ENCODE measurements at places on chromosomes 11 and 22.

- H3K36me3 ChIP-seq, result no peaks in the 10 kb centered on the region
- no peak overlapping the region for H3K27ac ChIP-seq
- no peaks in the 10 kb centered on the region for H3K27me3 ChIP-seq
- no peak for DNase-seq
- H3K4me3 ChIP-seq, result no peak overlapping the region
These were observed 73.0 kb downstream of the CYB5R2 start for GRCh38 chr11:7600205-7600775.

- no peak overlapping the region for H3K4me3 ChIP-seq
- no peak overlapping the region for H3K27ac ChIP-seq
- H3K27me3 ChIP-seq, result no peaks in the 10 kb centered on the region
- no peak for DNase-seq
- no peaks in the 10 kb centered on the region for H3K36me3 ChIP-seq
These were observed 30.9 kb upstream of the LRRC32 start for GRCh38 chr11:76701294-76702040.

GRCh38 chr11:122337241-122337640 is 221.2 kb upstream of the BLID start:
- DNase-seq, result no peak
- no peaks in the 10 kb centered on the region for H3K4me1 ChIP-seq
- no peaks in the 10 kb centered on the region for H3K27me3 ChIP-seq
- H3K27ac ChIP-seq, result no peak overlapping the region
- no peak overlapping the region for H3K4me3 ChIP-seq
- H3K36me3 ChIP-seq, result no peaks in the 10 kb centered on the region

- DNase-seq, result no peak
- H3K36me3 ChIP-seq, result no peaks in the 10 kb centered on the region
- no peak overlapping the region for H3K27ac ChIP-seq
- no peak overlapping the region for H3K4me3 ChIP-seq
These were observed 8.7 kb upstream of the SLC5A12 start for GRCh38 chr11:26730414-26731083.

GRCh38 chr11:12169822-12170221 is 59.4 kb downstream of the MICAL2 start:
- DNase-seq, result no peak
- H3K36me3 ChIP-seq, result no peaks in the 10 kb centered on the region
- no peak overlapping the region for H3K27ac ChIP-seq
- no peaks in the 10 kb centered on the region for H3K4me1 ChIP-seq

GRCh38 chr11:70002433-70002832 is 75.7 kb upstream of the ANO1 start:
- H3K36me3 ChIP-seq, result no peaks in the 10 kb centered on the region
- DNase-seq, result no peak
- H3K4me1 ChIP-seq, result peaks cover 2% of the 10 kb centered on the region

GRCh38 chr11:33463059-33463458 is 205.9 kb downstream of the HIPK3 start:
- no peak overlapping the region for H3K4me3 ChIP-seq
- H3K36me3 ChIP-seq, result no peaks in the 10 kb centered on the region
- DNase-seq, result no peak
- no peak overlapping the region for H3K27ac ChIP-seq

- no peaks in the 10 kb centered on the region for H3K36me3 ChIP-seq
- H3K27ac ChIP-seq, result no peak overlapping the region
- DNase-seq, result no peak
- H3K4me3 ChIP-seq, result no peak overlapping the region
- H3K27me3 ChIP-seq, result no peaks in the 10 kb centered on the region
- H3K4me1 ChIP-seq, result peaks cover 21% of the 10 kb centered on the region
These were observed 6.7 kb upstream of the AHNAK start for GRCh38 chr11:62553080-62553838.

DNA sequence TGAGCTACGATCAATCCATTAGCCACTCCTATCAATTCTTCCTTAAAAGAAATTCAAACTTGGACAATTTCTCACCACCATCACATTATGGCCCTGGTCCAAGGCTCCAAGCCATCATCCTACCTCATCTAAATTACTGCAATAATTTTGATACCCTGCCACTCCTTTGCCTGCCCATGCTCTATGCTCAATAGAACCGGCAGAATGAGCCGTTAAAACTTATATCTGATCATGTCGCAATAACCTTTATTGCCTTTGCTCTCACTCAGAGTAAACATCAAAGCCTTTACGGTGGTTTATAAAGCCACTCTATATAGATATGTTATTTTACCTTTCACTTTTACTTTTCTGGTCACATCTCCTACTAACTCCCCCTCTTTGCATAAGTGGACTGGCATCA is 2392.1 kb upstream of the RAG2 start:
- H3K36me3 ChIP-seq, result no peaks in the 10 kb centered on the region
- H3K4me3 ChIP-seq, result no peak overlapping the region
- H3K27ac ChIP-seq, result no peak overlapping the region
- H3K27me3 ChIP-seq, result no peaks in the 10 kb centered on the region

DNA sequence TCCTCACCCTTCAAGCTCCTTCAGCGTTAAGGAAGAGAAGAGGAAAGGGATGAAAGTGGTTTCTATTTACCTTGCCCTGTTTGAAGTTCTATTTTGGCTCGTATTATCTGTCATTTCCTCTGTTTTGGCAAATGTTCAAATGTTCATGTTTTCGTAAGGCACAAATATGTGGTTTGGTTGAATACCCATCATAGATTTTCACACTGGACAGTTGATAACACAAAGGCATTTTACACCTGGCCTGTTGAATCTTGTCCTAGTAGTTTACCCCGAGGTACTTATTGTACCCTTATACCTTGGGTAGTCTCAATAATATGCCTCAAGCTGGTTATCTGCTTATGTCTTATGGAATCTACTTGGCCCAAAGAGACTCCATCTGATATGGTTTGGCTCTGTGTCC is 706.9 kb downstream of the METTL15 start:
- H3K4me1 ChIP-seq, result no peaks in the 10 kb centered on the region
- no peak for DNase-seq
- H3K27me3 ChIP-seq, result no peaks in the 10 kb centered on the region
- no peak overlapping the region for H3K4me3 ChIP-seq

DNA sequence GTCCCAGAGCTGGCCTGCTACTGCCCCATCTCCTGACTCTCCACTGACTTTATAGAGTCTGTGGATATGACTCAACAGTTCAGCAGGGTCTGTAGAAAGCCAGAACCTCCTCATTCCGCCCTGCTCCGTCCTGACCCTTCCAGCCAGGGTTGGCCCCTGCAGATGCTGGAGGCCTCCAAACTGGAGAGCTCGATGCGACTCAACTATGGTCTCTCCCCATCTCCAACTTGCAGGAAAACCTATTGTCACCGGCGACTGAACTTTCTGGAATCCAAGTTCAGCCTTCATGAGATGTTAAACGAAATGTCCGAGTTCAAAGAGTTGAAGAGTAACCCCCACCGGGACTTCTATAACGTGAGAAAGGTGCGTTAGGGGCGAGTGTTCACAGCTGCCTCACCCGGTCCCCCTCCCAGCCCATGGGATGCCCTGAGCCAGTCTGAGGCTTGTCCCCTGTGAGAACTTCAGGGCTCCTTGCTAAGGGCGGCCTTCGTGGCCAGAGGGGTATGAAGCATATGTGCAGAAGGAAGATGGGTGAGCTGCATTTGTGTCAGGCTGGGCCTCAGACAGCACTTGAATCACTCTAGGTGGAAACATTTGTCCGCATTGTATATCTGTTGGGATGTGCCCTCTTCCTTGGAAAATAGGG is 32.1 kb downstream of the AMPD3 start:
- H3K4me1 ChIP-seq, result no peaks in the 10 kb centered on the region
- no peaks in the 10 kb centered on the region for H3K36me3 ChIP-seq
- no peak overlapping the region for H3K4me3 ChIP-seq
- no peak for DNase-seq
- H3K27ac ChIP-seq, result no peak overlapping the region

DNA sequence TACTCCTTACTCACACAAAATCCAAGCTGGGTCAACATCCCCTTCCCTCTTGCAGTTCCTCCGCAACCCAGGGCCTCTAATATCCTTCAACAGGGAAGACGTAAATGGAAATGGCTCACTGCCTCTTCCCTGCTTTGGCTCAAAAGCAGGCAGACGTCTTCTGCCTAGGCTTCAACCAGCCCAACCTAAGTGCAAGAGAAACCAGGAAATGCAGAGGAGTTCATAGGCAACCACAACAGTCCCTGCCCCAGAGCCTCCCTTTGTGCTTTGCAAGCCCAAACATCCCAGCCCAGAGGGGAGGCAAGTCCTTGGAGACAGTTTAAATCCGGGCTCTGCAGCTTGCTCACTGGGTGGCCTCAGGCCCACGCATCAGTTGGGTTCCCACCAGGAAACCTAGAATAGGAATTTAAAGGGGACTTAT is 33.3 kb downstream of the CD6 start:
- no peak overlapping the region for H3K4me3 ChIP-seq
- DNase-seq, result no peak
- H3K27ac ChIP-seq, result no peak overlapping the region
- no peaks in the 10 kb centered on the region for H3K36me3 ChIP-seq

- no peaks in the 10 kb centered on the region for H3K4me1 ChIP-seq
- no peaks in the 10 kb centered on the region for H3K27me3 ChIP-seq
- no peak overlapping the region for H3K27ac ChIP-seq
- H3K36me3 ChIP-seq, result peaks cover 7% of the 10 kb centered on the region
These were observed 653 bp downstream of the PCSK7 start for GRCh38 chr11:117230999-117231841.

- no peak for DNase-seq
- H3K36me3 ChIP-seq, result no peaks in the 10 kb centered on the region
- no peaks in the 10 kb centered on the region for H3K27me3 ChIP-seq
- H3K27ac ChIP-seq, result no peak overlapping the region
- no peaks in the 10 kb centered on the region for H3K4me1 ChIP-seq
- H3K4me3 ChIP-seq, result no peak overlapping the region
These were observed 28.1 kb upstream of the OLFML1 start for GRCh38 chr11:7457211-7457610.

DNA sequence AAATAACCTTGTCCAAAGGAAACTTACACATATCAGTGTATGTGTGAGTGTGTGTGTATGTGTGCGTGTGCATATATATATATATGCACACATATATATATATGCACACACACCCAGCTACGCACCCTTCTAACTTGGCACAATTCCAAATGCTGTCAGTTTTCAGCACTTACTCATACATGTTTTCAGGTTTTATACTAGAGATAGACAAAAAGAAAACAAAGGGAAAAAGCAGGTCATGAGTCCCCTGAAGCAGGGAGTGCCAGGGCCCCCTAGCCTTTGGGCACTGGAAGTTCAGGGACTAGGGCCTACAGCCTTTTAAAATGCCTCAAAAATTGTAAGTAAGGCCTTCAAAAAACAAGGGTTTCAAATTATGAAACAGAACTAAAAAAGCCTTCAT is 265.4 kb downstream of the CADM1 start:
- no peaks in the 10 kb centered on the region for H3K36me3 ChIP-seq
- no peaks in the 10 kb centered on the region for H3K27me3 ChIP-seq
- no peak overlapping the region for H3K4me3 ChIP-seq
- no peak overlapping the region for H3K27ac ChIP-seq
- H3K4me1 ChIP-seq, result no peaks in the 10 kb centered on the region

- H3K4me1 ChIP-seq, result peaks cover 3% of the 10 kb centered on the region
- no peak overlapping the region for H3K4me3 ChIP-seq
- DNase-seq, result no peak
- no peaks in the 10 kb centered on the region for H3K27me3 ChIP-seq
- H3K36me3 ChIP-seq, result peaks cover 11% of the 10 kb centered on the region
- H3K27ac ChIP-seq, result no peak overlapping the region
These were observed 144.1 kb downstream of the SHANK2 start for GRCh38 chr11:71108013-71108865.

DNA sequence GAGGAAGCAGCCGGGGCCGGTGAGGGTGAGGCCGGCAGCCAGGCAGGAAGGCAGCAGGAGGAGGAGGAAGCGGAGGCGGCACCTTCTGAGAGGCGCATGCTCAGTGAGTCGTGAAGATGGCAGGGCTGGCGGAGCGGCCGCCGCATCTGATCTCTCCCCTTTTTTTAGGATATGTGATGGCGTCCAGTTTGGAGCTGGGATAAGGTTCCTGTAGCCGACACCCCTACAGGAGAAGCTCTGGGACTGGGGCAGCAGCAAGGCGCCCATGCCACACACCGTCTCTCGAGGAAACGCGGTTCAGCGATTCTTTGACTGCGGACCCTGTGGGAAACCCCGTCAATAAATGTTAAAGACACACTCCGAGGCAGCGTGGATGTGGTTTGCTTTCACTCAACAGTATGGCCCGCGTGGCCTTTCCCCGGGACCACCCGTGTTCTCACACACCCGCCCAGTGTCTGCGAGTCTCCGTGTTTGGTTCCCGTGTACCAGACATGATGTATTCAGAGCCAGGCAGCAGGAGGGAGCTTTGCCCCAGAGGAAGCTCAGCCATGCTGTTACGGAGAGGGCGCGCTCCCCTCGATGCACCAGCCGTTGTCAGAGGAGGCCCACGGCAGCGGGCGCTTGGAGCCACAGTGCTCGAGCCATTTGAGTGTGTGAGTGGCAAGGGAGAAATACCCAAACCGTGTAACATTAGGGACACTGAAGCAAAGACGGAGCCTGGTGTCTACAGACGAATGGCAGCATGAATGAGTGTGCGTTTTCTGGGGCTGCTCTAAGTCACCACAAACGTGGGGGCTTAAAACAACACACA is 27.7 kb upstream of the PARVB start:
- H3K4me3 ChIP-seq, result no peak overlapping the region
- no peaks in the 10 kb centered on the region for H3K4me1 ChIP-seq
- H3K27ac ChIP-seq, result no peak overlapping the region
- peaks cover 22% of the 10 kb centered on the region for H3K36me3 ChIP-seq

- peak overlapping the region; percentile 75 for H3K4me3 ChIP-seq
- no peaks in the 10 kb centered on the region for H3K4me1 ChIP-seq
- no peaks in the 10 kb centered on the region for H3K36me3 ChIP-seq
- no peak overlapping the region for H3K27ac ChIP-seq
- no peak for DNase-seq
- H3K27me3 ChIP-seq, result no peaks in the 10 kb centered on the region
These were observed 1.1 kb upstream of the SLC35F2 start for GRCh38 chr11:107859459-107860239.

DNA sequence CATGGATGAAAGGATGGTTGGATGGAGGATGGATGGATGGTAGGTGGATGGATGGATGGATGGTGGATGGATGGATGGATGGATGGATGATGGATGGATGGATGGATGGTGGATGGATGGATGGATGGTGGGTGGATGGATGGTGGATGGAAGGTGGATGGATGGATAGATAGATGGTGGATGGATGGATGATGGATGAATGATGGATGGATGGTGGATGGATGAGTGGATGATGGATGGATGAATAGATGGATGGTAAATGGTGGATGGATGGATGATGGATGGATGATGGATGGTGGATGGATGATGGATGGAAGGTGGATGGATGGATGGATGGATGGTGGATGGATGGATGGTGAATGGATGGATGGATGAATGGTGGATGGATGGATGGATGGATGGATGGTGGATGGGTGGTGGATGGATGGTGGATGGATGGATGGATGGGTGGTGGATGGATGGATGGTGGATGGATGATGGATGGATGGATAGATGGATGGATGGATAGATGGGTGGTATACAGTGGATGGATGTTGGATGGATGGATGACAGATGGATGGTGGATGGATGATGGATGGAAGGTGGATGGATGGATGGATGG is 350.8 kb downstream of the BRD1 start:
- no peak for DNase-seq
- no peak overlapping the region for H3K27ac ChIP-seq
- H3K27me3 ChIP-seq, result no peaks in the 10 kb centered on the region
- no peaks in the 10 kb centered on the region for H3K4me1 ChIP-seq
- no peak overlapping the region for H3K4me3 ChIP-seq
- no peaks in the 10 kb centered on the region for H3K36me3 ChIP-seq
